Activated T-helper 17 cell treated with anti-CD3 and anti-CD28 coated beads, Interleukin-2, amount 50 U/mL, for 72 hours (primary cell): ENCODE measurements at places on chromosomes 7 and 10. TPM values are rescaled to one million over a fixed set of nuclear protein-coding genes. Genes with fewer than 3 reads are reported as not detected.

DNA sequence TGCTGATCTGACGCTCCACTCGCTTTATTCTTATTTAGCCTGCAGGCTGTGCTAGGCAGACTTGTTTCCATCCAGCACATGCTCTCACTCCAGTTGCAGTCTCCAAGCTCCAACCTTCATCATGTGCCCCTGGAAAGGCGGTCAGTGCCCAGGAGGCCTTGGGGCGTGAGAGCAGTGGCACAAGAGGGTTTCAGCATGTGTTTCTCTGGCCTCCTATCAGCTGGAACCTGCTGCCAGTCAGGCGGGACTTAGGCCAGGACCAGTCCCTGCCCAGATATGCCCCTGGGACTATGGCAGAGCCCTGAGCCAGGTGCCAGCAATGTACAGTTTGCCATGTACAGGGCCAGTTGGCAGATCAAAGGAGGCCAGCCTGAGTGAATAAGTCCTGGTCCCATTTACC, 330.2 kb upstream of the FZD1 start:
- no peak for ATAC-seq

GRCh38 chr7:84674236-84674913, 479.8 kb upstream of the SEMA3A start:
- no peak for ATAC-seq

GRCh38 chr7:97801108-97801507, 69.2 kb downstream of the TAC1 start:
- no peak for ATAC-seq

DNA sequence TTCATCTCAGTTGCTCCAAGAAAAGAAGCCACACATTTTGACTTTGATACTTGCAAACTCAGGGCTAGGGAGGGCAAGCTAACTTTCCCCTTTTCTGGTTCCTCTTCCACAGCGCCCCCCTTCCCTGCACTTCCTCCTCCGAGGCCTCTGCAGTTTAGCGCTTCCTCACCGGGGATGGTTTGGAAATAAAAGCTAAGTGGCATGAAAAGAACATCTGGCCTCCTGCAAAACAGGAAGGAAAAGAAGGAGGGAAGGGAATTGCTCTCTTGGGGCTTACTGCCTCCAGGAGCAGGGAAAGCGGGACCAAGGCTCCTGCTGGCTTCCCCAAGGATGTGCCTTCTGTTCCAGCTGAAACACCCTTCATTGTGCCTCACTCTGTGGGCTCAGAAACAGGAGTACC, 42.3 kb downstream of the PRKCQ start:
- ATAC-seq: no peak

GRCh38 chr7:29077854-29078253, 68.5 kb downstream of the CPVL start:
- ATAC-seq: no peak

DNA sequence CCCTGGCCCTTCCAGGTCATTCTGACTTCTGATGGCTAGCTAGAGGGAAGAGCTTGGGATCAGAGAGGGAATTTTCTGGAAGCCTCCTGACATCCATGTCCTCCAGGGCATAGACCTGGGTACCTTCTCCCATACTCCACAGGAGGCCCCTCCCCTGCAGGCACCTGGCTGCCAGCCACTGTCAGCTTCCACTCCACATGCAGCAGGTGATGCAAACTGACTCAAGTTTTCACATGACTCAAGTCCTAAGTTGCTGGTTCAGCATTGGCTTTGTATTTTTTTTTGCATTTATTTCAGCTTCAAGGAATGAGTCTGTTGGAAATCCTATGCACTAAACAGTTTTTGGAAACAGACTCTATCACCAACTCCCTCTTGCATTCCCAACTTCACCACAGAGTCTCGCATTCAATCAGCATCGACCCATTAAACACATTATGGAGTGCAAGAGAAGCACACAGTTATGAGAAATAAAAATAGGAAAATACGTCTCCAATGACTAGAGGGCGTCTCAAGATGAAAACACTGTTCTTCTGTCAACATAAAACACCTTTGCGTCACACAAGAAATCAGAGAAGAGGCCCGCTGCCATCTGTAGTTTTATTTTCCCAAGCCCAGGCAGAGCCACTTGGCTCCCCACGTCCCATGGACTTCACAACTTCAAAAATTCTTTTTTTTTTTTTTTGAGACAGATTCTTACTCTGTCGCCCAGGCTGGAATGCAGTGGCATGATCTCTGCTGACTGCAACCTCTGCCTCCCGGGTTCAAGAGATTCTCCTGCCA, 362.6 kb upstream of the MGMT start:
- ATAC-seq: no peak

- ATAC-seq: no peak
Observed at GRCh38 chr7:133282094-133282493, 29.2 kb downstream of the EXOC4 start.

DNA sequence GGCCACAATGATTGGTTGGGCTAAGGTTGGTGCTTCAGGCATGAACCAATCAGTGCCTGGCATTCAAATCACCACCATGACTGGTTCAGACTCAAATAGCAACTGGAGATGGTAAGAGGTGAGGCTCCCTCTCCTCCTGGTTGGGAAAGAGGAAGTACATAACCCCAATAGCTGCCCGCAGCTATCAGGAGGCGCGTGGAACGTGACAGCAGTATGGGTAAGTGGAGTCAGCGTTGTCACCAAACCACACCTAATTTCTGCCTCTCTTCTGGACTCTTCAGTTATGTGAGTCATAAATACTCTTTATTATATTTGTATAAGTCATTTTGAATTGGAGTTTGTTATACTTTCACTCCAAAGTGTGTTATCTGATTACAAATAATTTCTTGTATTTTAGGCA, 17.9 kb upstream of the ITGA8 start:
- no peak for ATAC-seq

DNA sequence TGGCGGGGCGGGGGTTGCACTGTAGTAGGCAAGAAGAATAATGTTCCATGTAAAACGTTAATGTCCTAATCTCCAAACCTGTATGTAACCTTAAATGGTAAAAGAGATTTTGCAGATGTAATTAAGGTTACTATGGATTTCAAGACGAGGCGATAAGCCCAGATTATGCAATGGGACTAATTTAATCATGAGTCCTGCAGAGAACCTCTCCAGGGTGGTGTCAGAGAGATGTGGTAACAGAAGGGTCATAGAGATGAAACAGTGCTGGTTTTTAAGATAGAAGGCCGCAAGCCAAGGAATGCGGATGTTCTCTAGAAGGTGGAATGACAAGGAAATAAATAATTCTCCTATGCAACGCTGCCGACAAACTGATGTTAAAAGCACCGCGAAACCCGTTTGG, 57.1 kb downstream of the UBE3C start:
- ATAC-seq: no peak

DNA sequence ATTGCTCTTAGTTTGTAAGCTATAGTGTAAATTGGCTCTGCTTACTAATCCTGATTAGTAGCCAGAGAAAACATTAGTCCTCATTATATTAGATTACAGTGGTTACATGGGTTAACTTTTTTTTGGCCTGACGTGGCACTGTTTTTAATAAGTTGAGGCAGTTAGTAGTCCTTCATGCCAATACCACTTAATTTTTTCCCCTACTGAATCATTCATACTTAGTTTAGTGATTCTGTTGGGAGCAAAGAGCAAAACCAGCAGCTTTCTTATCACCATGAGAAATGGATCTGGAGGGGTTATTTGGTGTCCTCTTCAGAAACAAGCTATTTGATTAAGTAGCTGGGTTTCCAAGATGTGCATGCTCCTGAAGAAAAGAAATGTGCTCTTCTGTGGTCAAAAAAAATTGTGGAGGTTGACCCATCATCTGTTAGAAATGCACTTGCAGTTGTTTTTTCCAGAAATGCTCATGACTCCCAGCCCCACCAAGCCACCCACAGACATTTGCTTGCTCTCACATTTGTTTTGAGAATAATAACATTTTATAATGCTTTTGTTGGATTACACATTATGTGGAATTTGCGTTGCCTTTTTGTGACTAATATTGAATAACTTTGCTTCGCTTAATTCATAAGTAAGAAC, 258.5 kb downstream of the HDAC9 start:
- ATAC-seq: no peak

- no peak for ATAC-seq
Observed at GRCh38 chr7:30970074-30970473, 6.3 kb downstream of the GHRHR start.

DNA sequence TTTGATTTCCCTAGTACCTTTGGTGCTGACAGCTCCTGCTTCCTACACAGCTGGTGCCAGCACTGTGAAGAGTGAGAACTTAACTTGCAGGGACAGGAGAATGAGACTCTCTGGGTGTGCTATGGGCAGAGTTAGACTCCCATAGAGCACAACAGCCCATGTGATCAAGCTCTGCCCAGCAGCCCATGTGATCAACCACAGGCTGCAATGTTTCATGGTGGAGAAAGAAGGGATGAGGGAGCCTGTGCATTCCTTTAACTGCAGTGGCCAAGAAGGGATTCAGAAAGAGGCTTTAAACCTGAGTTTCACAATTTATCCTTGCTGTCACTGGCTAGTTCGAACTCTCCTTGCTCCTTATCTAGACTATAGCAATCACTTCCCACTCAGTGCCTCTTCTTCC, 10.0 kb upstream of the MEST start:
- no peak for ATAC-seq

DNA sequence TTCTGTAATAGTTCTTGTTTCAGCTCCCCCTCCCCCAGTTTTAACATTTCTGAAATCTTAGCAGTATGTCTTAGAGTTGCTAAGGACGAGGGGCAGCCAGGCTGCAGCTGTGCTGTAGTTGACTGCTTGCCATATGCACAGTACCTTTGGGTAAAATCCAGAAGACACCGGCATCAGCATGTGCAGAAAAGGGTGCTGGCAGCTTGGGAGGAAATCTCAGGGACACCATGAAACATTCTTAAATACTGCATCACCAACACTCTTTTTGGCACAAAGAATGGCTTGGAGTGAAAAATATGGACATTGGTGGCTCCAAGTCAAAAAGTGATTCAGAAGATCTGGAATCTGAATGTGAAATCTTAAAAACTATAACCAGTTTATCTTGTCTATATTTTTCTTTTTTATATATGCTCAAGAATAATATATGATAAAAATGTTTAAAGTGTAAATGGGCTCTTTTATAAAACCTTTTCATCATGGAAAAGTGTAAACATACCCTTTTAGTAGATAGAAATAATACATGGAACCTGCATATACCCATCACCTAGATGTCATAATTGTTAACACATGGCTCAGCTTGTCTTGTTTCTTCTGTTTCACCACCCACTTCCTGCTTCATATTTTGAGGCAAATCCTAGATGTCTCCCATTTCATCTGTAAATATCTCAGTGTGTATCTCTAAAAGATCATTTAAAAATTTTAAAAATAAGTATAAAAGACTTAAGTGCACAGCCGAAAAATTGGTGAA, 34.4 kb upstream of the ARMS2 start:
- ATAC-seq: no peak

DNA sequence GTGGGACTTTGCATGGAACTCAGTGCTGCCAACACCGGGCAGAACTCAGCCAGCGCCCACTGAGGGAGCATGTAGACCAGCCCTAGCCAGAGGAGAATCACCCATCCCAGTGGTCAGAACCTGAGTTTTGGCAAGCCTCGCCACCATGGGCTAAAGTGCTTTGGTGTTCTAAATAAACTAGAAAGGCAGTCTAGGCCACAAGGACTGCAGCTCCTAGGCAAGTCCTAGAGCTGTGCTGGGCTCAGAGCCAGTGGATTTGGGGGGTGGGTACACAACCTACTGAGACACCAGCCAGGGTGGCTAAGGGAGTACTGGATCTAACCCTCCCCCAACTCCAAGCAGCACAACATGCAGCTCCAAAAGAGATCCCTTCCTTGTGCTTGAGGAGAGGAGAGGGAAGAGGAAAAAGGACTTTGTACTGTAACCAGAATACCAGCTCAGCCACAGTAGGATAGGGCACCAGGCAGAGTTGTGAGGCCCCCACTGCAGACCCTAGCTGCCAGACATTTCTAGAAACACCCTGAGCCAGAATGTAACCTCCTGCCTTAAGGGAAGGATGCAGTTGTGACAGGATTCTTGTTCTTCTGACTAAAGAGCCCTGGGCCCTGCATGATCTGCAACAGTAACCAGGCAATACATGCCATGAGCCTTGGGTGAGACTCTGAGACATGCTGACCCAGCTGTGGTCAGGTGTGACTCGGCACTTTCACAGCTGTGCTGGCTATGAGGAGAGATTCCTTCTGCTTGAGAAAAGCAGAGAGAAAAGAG, 24.4 kb downstream of the GSDME start:
- ATAC-seq: peak; percentile 34

GRCh38 chr7:47621979-47622561, 40.2 kb upstream of the TNS3 start:
- ATAC-seq: no peak

DNA sequence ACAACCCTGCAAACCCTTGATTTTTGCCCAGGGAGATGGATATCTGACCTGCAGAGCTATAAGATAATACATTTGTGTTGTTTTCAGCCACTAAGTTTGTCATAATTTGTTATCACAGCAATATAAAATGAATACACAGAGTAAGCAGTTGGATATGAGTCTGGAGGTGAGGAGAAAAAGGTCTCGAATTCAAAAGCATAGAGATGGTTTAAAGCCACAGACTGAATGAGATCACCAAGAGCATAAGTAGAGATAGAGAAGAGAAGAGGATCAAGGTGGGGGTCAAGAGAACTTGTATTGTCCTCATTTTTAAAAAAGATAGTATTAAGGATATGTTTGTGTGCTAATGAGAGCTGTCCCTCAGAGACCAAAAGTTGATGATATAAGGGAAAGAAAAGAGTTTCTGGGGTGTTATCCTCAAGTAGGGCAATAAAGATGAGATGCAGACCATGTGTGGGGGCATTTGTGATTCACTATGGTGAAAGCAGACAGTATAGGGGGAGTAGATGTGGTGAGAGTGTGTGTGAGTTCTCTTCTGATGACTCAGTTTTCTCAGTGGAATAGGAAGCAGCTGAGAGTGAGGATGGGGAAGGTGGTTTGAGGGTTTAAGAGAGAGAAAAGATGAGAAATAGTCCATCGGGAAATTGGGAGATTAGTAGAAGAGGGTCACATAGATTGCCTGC, 25.8 kb upstream of the PCGF5 start:
- ATAC-seq: peak; percentile 79

DNA sequence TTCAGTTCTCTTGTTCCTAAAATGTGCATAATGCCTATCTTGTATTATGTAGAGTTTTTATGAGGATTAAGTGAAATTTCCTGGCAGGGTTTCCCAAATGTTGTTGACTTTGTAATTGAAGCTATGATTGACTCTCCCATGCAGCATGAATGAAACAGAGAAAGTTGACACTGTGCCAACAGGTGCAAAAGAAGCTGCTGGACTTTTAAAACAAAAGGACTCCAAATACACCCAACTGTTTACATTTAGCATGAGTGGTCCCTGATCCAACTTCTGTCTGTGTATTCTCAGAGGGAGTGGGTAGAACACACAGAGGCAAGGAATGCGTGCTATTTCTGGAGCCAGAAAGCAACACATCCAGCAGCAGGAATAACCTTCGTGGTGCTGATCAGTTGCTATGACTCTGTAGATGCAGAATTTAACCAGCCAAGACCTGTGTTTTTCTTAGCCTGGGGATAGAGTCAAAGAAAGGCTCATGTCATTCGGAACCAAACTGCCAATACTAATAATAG, 14.4 kb upstream of the RBM20 start:
- ATAC-seq: no peak

The CDHR1 gene
- 0.11 TPM for total RNA-seq

The TUBB8 gene
- total RNA-seq: not detected

The FRAT1 gene
- total RNA-seq: 3.7 TPM

The ZNF716 gene
- total RNA-seq: not detected

The NPSR1 gene
- total RNA-seq: not detected

The MOGAT3 gene
- total RNA-seq: not detected

The SHTN1 gene
- total RNA-seq: 0.13 TPM

The MMD2 gene
- total RNA-seq: not detected

The IKZF5 gene
- 18.4 TPM for total RNA-seq

The THAP5 gene
- total RNA-seq: 31.1 TPM

The ZNF804B gene
- total RNA-seq: not detected

The LRRD1 gene
- not detected for total RNA-seq

The FZD8 gene
- total RNA-seq: 0.39 TPM

The TMEM273 gene
- 262 TPM for total RNA-seq
